ENCODE measurements at places on chromosomes 16 and 17.

GRCh38 chr17:66855204-66855603, 20.3 kb downstream of the CACNG5 start:
- DNase-seq: peak; percentile 98

DNA sequence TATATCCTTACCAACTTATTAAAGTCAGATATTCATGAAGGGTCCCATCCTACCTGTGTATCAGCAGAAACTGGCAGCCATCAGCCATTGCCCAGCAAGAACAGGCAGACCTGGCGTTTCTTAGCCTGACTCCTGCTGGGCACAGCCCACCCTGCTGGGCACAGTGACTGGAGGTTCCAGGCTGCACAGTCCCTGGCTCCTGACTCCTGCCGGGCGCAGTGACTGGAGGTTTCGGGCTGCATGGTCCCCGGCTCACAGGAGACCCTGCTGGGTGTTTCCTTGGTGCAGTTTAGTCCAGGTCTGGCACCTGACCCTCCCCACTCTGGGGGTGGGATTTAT, 6.7 kb downstream of the TIMM22 start:
- DNase-seq: no peak

- DNase-seq: no peak
These were observed 369.2 kb downstream of the CDH13 start for GRCh38 chr16:82995924-82996441.

- no peak for DNase-seq
These were observed 12.0 kb upstream of the KRT19 start for GRCh38 chr17:41539979-41540701.

- no peak for DNase-seq
These were observed 1.3 kb downstream of the CAVIN1 start for GRCh38 chr17:42421507-42422338.

DNA sequence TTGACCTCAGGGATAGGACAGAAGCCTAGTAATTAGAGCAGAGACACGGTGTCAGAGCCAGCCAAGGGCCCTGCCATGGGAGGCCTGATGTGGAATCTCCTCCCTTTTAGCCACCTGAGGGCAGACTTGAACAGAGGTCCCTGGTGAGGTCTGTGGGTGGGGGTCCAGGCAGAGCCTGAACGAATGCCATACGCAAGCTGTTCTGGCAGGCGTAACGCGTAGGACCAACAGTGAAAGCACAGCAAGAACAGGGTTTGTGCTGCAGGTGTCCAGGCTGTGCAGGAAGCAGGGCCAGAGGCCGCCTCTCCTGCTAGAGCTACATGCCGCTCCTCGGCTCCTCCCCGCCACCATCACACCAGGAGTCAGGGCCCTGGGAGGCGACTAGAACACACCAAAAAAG, 81.9 kb upstream of the TBX2 start:
- DNase-seq: no peak

DNA sequence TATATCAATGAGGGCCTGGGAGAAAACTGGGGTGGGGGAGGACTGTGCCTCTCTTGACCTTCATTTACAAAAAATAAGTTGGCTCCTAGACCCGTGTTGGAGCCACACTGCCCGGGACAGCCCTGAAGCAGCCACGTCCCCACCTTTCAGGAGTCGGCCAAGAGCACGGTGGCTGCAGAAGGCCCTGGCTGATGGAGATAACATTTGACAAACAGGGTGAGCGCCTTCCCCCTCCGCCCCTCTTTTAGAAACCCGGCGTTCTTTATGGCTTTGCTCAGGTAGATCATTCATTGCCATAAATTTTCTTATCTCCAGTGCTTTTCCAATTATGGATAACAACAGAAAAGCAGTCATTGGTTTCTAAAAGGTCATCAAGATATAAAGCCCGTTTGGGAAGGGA, 398.1 kb upstream of the TNRC6C start:
- no peak for DNase-seq

- DNase-seq: no peak
These were observed 54.1 kb downstream of the XYLT1 start for GRCh38 chr16:17416461-17417311.

GRCh38 chr17:1229900-1230501, 40.2 kb upstream of the BHLHA9 start:
- no peak for DNase-seq

DNA sequence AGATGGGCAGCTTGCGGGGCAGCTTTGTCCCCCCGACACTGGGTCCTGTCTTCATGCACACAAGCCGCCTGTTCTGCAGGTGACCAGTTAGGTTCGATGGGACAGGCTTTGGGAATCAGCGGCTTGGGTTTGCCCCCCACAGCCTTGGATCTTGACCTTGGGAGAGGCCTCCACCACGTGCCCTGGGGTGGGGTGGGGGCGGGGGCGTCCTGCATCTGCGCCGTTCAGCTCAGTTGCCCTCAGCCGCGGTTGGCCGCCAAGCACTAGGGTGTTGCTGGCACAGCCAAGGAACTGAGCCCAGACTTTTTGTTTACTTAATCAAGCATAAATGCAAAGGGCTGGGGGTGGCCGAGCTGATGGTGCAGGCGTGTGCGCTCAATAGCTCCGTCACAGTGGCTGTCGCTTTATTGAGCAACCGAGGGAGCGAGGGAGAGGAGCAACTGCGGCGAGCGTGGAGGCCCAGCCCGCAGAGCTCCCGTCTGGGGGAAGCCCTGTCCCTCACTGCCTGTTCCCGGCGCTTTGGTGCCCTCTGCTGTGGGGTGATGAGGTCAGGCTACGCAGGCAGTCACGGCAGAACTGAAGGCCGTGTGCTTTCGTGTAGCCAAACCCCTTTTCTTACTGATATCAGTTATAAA, 33.9 kb downstream of the JPH3 start:
- peak; percentile 43 for DNase-seq

- no peak for DNase-seq
These were observed 11.9 kb downstream of the IRF8 start for GRCh38 chr16:85910854-85911247.

DNA sequence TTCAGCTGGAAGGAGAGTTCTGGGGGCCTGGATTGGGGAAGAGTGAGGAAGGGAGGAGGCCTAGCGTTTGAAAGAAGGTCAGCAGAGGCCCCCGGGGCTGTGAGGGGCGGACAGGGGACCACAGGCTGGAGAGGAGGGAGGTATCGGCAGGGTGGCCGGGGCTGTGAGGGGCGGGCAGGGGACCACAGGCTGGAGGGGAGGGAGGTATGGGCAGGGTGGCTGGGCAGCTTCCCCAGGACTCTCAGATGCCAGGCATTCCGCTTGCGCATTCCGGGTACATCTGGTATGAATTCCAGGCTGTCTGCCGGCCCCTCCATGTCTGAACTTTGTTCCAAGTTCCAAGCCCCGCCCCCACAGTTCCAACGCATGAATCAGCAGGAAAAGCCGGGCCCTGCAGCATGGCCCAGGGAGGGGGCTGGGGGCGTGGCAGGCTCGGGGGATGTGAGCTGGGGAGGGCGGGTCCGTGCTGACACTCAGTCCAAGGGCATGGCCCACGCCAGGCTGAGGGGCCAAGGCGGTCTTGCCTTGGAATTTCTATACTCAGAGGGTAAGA, 4.3 kb upstream of the TLCD2 start:
- peak; percentile 67 for DNase-seq

DNA sequence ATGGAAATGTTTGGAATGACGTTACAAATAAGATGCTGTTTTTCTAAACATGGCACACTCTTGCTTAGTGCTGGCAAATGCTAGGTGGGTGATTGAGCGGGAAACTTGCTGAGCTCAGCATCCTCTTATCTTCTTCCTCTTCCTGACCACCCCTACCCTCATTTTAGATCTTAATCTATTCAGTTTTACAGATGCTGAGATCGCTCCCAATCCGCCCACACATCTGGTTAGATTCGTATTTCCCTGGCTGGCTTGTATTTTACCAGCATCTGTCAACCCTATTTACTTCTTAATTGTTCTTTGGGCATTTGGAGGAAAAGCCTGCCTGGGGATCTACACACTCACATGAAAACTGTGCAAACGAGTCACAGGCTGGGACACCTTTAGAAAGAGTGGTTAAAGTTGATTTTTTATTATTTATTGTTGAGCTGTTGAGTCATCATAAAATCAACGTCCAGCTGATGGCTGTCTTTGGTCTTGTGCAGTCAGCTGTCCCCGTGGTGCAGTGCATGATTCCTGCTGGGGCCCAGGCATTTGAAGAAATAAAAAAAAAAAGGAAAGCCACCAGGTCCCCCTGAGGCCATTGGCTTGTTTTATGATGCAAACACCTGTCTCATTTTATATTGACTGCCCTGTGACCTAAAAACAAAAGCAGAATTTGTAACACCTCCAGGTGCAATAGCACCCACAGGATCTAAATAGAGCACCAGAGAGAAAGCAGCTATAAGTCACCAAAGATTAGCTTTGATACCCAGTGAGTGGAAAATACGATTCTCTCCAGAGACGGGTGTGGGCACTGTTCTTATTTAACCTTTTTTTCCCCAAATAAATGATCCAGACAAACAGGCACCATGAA, 258.6 kb downstream of the HS3ST3B1 start:
- DNase-seq: no peak

DNA sequence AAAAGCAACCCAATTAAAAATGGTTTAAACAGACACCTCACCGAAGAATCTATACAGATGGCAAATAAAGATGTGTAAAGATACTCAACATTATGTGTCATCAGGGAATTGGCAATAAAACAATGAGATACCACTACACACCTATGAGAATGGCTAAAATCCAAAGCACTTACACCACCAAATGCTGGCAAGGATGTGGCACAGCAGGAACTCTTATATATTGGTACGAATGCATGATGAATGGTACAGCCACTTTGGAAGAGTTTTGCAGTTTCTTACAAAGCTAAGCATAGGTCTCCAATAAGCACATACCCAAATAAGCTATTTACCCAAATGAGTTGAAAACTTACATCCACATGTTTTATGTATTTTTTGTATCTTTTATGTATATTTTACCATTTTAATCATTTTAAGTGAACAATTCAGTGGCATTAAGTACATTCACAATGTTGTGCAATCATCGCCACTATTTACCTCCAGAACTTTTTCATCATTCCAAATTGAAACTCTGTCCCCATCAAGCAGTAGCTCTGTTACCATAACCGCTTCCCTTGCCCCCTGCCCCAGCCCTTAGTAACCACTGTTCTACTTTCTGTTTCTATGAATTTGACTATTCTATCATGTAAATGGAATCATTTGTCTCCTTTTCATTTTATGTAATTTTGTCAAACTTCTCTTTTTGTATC, 6.7 kb upstream of the ALDH3A2 start:
- no peak for DNase-seq

DNA sequence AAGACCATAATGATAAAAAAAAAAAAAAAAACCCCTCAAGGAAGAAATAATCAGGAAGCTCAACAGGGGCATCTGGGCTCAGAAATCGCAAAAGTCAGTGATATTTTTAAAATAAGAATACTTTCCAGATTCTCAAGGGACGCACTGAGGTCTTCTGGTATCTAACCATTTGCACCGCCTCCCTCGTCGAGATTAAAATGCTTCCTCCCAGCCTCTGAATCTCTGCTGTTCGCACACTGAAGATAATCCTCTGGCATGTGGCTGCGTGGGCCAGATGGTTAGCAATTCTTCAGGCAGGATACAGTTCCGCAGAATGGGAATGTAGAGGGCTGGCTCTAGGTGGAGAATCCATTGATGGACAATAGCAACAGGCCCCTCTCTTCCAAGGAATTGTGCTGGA, 211.7 kb upstream of the CDH5 start:
- DNase-seq: no peak

DNA sequence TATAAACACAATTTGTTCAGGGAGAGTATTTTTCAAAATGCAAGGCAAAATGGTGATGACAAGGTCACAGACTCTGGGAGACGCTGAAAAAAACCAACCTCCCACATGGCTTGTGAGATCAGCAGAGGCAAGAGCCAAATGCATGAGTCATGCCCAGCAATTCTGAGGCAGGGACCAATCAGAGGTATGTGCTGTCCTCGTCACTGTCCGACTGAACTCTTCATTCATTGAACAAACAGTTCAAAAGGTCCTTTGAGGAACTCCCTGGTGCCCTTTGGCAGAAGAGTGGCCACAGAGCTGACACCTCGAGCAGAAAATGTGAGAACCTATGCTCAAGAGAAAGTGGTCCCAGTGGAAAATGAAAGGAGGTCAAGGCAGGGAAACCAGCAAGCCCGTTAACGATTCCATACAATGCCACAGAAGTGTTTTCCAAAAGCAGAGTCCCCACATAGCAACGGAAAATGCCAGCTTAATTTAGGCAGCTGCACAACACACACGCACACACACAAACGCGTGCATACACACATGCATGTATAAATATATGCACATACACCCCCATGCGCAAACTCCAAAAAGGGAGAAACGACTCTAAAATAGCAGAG, 50.9 kb downstream of the CDH11 start:
- DNase-seq: no peak

DNA sequence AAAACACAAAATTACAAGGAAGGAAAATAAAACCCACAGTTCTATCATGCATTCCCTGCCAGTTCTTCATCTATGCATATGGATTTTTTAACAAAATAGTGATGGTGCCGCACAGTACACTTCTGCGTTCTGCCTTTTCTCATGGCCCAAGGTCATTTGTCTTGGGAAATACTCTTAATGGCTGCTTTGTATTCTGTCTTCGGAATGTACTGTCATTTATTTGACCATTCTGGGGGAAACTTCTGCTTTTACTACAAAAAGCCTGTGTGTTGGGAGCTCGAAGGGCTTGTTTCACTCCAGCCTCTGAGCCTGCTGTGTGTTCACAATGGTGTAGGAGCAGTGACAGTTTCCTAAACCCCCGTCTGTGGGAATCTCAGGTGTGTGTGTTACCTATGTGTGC, 82.8 kb upstream of the SEC14L1 start:
- DNase-seq: no peak

DNA sequence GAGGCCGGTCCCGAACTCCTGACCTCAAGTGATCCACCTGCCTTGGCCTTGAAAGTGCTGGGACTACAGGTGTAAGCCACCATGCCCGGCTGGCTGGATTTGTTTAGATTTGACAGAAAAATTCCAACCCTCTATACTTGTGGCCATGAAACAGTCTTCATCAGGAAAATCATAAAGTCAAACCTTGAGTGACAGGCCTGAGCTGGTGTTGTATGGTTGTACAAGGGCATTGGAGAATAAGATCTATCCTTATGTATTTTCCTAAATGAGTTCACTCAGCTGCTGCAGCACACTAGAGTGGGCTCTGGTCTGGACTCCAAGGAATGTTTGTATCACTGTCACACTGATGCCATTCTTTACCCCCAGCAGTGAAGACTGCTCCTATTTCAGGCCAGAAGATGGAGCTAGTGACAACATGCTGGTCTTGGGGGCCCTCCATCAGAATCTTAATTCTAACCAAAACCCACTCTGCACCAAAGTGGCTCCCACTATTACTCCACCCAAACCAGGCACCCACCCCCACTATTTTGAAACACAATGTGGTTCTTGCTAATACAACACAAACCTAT, 27.4 kb downstream of the SNX11 start:
- no peak for DNase-seq

GRCh38 chr17:37490638-37491614, 1.2 kb downstream of the DUSP14 start:
- no peak for DNase-seq

GRCh38 chr17:40293363-40293762, 5.7 kb downstream of the CDC6 start:
- no peak for DNase-seq

- no peak for DNase-seq
These were observed 38.3 kb downstream of the TBX4 start for GRCh38 chr17:61490540-61490975.
